ENCODE measurements at places on chromosomes 4 and X.
A peak's percentile ranks its signal among the peaks of the same experiment; 100 is the strongest.

- DNase-seq = no peak
Observed at GRCh38 chrX:84118769-84119168, 69.2 kb downstream of the RPS6KA6 start.

DNA sequence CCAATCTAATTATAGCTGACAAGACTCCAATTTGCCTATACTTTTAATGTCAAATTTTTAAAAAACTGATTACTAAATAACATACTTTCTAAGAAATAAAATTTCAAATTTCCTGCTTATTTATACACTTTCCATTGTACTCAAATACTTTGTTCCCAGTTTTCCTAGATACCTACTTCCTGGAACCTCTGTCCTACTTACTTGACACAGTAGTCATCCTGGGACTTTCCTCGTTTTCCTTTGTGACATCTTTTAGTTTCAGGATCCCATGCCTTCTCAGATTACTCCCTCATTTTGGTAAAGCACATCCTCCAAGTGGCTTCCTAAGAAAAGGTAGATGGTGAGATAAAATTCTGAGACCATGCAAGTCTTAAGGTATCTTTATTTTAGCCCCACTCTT, 13.3 kb upstream of the FAM184B start:
- no peak for DNase-seq

GRCh38 chr4:184838249-184839074, 12.7 kb upstream of the ACSL1 start:
- no peak for DNase-seq

DNA sequence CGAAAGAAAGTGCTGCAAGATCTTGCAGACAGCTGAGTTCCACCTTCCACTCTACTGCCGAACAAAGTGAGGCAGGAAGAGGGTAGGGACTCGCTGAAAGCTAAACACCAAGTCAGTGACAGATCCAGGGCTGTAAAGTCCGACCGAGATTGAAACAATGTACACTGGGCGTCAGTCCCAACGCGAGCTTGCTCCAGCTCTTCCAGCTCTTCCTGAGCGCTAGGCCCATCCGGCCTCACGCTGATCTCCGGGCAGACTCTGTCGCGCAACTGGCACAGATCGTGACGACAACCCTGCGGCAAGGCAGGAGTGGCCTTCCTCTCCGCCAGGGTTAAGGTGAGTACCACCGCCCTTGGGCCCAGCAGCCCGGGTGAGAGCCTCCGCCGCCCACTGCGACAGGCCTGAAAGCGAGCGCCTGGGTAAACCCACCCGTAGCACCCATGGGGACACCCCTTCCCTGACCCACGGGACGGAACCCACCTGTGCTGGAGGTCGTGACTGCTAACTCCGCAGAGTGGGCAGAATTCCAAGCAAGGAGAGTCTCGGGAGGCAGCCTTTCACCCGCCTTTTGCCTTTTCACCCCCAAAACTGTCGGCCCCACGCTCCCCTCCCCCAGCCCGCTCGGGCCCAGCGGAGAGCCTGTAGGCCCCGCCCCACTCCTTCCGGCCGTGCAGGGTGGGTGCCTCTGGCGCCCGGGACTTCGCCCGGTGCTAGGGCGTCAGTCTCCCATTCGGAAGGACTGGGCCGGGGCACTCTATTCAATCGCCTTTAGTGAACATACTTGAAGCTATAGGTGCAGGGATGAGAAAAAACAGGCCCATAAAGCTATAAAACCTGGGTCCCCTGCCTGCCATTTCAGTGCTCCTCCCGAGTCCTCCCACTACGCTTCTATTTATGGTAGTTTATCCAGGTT, at the start of gene TMLHE:
Gene TMLHE, minus strand, starts transcription at position 641 of the 913 bp plus-strand sequence. CDS start 67,676 bp downstream, outside the sequence.
- DNase-seq = peak; percentile 39

- DNase-seq = no peak
Observed at GRCh38 chr4:73170518-73171198, 87.9 kb downstream of the ANKRD17 start.

GRCh38 chr4:126710935-126711334, 921.8 kb upstream of the INTU start:
- no peak for DNase-seq

- no peak for DNase-seq
Observed at GRCh38 chr4:100062921-100063320, 112.8 kb upstream of the H2AZ1 start.

DNA sequence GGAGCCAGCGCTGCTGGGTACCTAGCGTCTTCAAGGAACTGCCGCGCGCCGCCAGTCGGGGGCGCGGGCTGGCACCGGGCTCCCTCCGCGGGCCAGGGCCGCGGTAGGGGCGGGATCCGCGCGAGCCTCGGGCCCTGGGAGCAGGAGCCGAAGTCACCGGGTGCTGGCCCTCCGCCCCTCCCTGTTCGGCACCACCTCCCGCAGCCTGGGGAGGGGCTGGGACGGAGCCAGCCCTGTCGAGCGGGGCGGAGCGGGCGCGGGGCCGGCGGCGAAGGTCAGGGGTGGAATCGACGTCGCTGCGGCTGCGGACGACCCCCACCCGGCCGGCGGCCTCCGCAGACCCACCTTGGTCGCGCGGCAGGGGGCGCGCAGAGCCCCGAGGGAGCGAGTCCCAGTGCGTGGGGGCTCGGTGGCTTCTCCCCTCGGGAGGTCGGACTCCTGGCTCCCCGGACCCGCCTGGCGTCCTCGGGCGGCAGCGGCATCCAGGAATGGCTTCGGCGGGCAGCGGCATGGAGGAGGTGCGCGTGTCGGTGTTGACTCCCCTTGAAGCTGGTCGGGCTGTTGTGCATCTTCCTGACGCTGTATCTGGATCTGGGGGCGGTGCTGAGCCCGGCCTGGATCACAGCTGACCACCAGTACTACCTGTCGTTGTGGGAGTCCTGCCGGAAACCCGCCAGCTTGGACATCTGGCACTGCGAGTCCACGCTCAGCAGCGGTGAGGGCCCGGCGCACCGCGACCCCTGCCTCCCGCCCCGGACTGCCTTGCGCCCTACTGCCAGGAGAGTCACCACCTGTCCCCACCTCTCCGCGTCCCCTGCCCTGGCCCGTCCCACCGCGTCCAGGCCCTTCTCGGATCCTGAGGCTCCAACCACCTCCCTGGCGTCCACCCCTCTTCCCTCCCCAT, 50.5 kb upstream of the FAM47C start:
- no peak for DNase-seq

DNA sequence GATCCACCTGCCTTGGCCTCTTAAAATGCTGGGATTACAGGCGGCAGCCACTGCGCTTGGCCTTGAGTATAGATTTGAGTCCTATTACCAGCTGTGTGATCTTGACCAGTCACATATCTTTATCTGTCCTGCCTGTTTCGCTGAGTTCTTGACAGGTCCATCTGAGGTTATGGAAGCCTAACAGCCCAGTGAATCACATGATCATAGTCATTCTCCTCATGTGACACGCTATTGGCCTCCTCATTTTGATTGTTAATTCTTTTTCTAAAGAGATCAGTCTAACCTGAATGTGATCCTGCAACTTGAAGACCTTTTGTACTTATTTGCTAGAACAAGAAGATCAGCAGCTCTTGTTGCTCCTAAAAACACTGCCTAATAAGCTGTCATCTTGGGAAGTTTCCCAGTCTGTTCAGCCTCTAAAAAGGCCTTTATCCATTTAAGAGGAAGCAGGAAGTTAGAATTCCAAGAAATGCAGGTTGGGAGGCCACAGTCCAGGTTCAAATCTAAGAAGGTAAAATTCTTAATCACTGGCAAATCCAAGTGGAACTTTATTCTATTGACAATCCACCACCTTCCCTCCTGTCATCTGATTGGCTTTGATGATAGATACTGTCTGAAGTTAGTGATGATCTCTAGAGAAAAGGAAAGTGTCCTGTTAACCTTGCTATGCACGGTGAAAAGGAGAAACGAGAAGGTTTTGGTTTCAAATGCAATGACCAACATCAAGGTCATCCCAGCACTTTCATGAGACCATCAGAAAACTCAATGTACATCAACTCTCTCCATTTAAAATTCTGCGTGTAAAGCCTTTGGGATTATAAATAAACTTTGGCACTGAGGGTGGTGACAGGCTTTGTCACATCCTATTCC, 86.9 kb downstream of the CHRNA9 start:
- DNase-seq = no peak

DNA sequence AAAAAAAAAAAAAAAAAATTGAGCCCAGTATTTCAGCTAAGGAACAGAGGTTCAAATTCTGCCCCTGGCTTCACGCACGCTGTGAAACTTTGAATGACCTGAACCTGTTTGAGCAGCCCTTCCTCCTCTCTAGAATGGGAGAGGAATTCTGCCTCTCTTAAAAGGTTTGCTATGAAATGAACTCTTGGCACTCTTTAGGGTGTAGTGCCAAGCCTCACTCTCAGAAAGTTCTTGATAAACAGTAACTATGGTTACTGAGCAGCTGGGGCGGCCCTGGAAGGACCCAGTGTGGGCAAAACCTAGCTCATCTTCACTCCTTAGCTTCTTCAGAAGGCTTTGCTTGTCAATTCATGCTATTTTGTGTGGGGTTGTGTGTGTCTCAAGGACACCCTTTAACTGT, 73.7 kb downstream of the GEMIN8 start:
- DNase-seq = no peak

DNA sequence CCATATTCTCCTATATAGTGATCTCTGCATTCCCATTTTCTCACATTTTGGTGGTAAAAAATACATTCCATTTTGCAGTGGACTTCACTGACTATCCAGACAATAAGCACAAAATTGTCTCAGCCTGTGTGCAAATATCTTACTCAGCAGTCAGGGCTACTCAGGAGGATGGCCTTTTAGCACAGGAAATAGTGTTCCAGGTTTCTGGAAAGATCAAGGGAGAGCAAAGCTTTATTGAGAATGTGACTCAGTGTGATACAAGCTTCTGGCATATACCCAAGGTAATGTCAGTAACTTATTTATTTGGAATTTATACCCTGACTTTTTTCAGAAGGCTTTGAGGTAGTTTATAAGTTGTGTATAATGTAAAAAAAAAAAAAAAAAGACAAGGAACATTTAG, 233.4 kb downstream of the TEX13A start:
- DNase-seq = no peak

DNA sequence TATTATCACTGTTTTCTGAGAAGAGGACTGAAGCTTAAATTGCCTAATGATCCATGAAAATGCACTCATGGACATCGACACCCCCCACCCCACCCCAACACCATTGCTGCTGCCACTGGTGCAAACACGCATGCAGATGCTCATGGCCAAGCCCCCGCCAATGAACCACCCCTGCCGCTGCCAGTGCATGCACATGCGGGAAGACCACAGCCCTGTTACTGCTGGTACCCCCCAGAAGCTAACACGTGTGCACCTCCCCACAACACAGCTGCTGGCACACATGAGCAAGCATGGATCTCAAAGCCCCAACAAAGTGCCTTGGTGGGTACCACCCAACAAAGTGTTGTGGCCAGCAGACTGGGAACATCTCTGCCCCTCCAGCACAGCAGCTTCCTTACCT, 594.1 kb upstream of the FAT1 start:
- DNase-seq = no peak

DNA sequence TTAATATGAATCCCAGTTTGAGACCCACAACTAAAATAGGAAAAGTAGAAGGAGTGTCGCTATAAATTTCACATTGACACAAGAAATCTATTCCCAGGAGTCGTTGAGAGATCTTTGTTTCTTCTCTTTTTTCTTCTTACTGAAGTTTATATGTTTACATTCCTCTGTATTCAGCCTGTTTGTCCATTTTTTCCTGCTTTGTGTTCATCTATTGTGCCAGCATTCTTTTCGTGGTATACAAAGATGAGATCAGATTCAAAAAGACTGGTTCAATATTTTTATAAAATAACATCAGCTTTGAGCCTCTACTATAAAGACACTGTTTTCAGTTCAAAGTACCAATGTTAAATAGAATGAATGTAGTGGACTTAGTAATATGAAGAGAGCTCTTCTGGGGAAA, 95.4 kb upstream of the MYOZ2 start:
- DNase-seq = no peak

DNA sequence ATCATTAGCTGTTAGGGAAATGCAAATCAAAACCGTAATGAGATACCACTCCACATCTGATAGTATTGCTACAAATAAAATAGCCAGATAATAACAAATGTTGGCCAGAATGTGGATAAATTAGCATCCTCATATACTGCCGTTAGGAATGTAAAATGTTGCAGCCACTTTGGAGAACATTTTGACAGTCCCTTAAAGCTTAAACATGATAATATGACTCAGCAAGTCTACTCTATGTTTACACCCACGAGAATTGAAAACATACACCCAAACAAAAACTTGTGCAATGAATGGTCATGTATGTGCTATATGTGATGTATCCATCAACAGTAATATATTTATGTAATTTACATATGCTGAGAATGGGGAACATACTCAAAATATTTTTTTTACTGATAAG, 78.2 kb downstream of the GSTCD start:
- DNase-seq = no peak

DNA sequence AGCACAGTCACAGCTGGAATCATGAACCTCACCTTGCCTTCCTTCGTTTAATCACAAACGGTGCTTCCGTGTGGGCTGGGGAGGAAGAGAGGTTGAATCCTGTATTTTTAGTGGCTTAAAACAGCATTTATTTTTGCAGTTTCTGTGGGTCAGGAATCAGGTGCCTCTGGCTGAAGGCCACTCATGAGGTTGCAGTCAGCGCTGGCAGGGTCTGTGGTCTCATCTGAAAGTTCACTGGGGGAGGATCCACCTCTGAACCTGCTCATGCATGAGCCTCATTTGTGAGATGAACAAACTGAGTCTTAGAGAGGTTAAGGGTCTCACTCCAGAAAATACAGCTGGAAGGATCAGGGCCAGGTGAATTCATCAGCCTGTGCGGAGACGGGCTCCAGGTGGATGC, 17.1 kb upstream of the ABLIM2 start:
- no peak for DNase-seq

- no peak for DNase-seq
Observed at GRCh38 chrX:5640071-5640470, 588.6 kb downstream of the NLGN4X start.

GRCh38 chrX:101232316-101232715, 12.7 kb downstream of the DRP2 start:
- DNase-seq = no peak

- no peak for DNase-seq
Observed at GRCh38 chr4:48727666-48728459, 52.2 kb downstream of the FRYL start.

DNA sequence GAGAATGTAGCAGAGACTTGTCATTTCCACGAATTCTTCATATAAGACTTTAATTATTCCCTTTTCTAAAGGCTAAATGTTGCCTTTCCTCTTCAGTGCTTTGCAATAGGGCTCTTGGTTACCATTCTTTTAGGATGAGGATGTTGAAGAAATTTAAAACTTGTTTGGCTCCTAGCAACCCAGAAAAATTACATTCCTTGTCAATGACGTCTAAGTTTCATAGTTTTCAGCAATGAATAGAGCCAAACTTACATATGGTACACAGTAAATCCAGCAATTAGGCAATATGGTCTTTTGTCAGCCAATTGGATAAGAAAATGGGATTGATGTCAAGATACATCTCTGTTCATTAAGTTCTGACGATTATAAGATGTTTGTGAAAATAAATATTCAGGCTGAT, 1639.6 kb upstream of the PCDH10 start:
- DNase-seq = no peak
